H9 (cell line): ENCODE measurements at places on chromosomes 4 and X. TPM values are rescaled to one million over a fixed set of nuclear protein-coding genes. Genes with fewer than 3 reads are reported as not detected.

DNA sequence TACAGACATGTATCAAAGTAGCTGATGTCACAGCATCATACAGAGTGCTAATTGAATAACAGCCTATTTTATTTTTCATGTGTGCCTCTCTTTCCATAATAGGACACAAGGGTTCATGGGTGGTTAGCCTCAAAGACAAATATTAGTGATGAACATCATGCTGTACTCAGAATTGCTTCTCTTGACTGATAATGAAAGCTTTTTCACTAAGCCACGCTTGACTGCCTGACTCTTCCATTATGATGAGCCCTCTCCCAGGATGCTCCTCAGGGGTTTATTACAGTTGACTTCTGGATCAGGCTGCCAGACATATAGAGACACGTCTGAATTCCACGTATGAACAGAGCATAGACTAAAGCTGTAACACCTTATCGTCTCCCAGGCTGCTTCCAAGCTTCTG is 2757.5 kb downstream of the PCDH7 start:
- H3K27me3 ChIP-seq = no peaks in the 10 kb centered on the region
- no peaks in the 10 kb centered on the region for H3K4me1 ChIP-seq
- no peak overlapping the region for H3K27ac ChIP-seq
- H3K4me3 ChIP-seq = no peak overlapping the region
- H3K36me3 ChIP-seq = no peaks in the 10 kb centered on the region; the same call in 2 of the 3 replicates

DNA sequence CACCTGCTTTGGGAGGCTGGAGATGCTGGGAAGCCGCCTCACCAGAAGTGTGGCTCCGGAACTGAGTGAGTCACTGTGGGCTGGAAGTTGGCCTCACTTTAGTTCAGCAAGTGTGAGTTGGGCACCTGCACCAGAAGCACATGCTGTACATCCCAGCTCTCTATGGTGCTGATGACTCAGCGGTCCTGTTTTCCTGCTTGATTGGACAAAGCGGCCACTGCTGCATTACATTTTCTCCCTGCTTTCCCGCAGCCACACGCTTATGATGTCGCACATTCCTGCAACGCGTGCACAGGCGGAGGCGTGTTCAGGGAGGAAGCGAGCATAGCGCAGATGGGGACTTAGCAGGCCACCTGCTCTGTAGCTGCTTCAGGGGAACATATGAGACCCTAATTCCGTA is 26.7 kb upstream of the CLDN34 start:
- H3K36me3 ChIP-seq = peaks cover 58% of the 10 kb centered on the region
- H3K4me1 ChIP-seq = no peaks in the 10 kb centered on the region
- H3K4me3 ChIP-seq = no peak overlapping the region
- H3K27ac ChIP-seq = no peak overlapping the region
- H3K27me3 ChIP-seq = no peaks in the 10 kb centered on the region
- no peak for DNase-seq

GRCh38 chr4:127586922-127587571 is 45.7 kb upstream of the INTU start:
- H3K27ac ChIP-seq = no peak overlapping the region
- peak; percentile 74 for DNase-seq
- H3K36me3 ChIP-seq = peaks cover 7% of the 10 kb centered on the region

DNA sequence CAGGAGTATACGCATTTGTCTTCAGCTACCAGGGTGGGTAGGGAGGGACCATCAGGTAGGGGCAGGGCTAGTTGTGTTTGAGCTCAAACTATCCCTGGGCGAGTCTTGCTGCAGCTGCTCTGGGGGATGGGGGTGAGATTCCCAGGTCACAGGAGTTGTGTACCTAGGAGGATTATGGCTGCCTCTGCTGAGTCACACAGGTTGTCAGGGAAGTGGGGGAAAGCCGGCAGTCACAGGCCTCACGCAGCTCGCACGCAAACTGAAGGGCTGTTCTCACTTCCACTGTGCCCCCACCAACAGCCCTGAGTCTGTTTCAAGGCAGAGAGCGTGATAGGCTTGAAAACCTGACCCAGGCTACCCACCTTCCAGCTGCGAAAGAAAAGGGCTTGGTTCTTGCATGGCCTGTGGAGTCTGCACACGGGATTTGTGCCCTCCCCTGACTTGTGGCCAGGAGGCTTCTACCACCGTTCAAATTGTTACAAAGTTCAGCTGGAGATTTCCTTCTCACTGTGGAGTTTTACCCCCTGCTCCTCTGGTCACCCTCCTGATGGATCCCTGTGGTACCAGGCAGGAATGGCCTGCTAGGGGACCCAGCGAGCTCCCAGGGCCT is 63.8 kb downstream of the ARFIP1 start:
- H3K4me3 ChIP-seq = no peak overlapping the region
- DNase-seq = peak; percentile 30
- H3K4me1 ChIP-seq = no peaks in the 10 kb centered on the region; the same call in 1 of the 2 replicates

DNA sequence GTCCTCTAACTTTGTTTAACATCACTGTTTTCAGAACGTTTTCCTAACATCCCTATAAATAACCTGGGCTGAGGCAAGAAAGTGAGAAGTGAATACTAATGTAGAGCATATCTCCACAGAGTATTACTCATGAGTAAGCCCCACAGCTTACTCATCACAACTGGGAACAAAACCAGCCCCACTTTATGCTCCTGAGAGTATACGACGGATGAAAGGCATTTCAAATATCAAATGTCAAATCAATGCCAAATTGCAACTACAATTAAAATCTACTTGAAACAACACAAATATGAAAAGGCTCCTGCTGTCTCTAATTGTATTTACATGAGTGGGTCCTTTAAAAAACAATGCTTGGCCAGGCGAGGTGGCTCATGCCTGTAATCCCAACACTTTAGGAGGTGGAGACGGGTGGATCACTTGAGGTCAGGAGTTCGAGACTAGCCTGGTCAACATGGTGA is 41.2 kb downstream of the SH3RF1 start:
- no peaks in the 10 kb centered on the region for H3K36me3 ChIP-seq
- no peaks in the 10 kb centered on the region; the same call in 1 of the 2 replicates for H3K4me1 ChIP-seq
- no peak overlapping the region for H3K4me3 ChIP-seq

GRCh38 chr4:16812041-16812440 is 86.4 kb downstream of the LDB2 start:
- no peak overlapping the region for H3K4me3 ChIP-seq
- no peaks in the 10 kb centered on the region for H3K4me1 ChIP-seq
- no peak overlapping the region for H3K27ac ChIP-seq
- no peaks in the 10 kb centered on the region for H3K27me3 ChIP-seq
- peaks cover 31% of the 10 kb centered on the region for H3K36me3 ChIP-seq
- DNase-seq = no peak

- H3K36me3 ChIP-seq = peaks cover 69% of the 10 kb centered on the region
- DNase-seq = no peak
- H3K4me1 ChIP-seq = no peaks in the 10 kb centered on the region; the same call in 1 of the 2 replicates
- H3K27ac ChIP-seq = no peak overlapping the region
These were observed 45.1 kb downstream of the KDR start for GRCh38 chr4:55080174-55080865.

DNA sequence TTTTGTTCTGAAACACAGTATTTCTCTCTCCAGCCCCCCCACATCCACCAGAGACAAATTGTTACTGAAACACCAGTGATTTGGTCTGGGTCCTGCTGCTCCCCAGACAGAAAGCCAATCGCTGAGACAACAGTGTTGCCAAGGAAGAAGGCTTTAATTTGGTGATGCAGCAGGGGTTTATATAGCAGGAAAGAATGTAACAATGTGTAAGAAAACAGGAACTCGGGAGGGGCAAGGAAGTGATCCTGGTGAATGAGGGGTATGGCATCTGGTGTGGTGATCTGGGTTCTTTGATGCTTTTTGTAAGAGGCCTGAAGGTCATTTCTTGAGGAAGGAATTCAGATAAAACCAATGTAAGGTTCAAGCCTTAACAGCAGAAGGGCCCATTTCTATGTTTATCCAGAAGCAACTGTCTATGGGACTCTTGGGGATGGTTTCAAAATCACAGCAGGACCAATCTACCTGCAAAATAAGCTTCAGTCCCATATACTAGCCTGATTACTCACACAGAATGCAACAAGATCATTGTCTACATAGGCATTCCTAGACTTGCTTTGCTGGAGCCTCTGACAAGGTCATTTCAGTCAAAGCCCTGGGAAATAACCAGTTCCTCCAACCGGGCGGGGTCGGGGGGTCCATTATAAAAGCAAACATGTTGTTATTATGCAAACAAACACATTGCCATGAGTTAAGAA is 445.2 kb upstream of the ZFP42 start:
- DNase-seq = no peak
- no peaks in the 10 kb centered on the region; the same call in 1 of the 2 replicates for H3K4me1 ChIP-seq
- H3K27me3 ChIP-seq = no peaks in the 10 kb centered on the region
- no peak overlapping the region for H3K27ac ChIP-seq
- H3K36me3 ChIP-seq = no peaks in the 10 kb centered on the region; the same call in 1 of the 2 replicates

- H3K27me3 ChIP-seq = no peaks in the 10 kb centered on the region
- H3K36me3 ChIP-seq = peaks cover 3% of the 10 kb centered on the region; the same call in 1 of the 2 replicates
- DNase-seq = peak; percentile 40
- H3K4me1 ChIP-seq = no peaks in the 10 kb centered on the region
These were observed 35.7 kb upstream of the GABRQ start for GRCh38 chrX:152601848-152602616.

Gene DACH2
- 0.99 and 1.0 TPM in 2 replicates for total RNA-seq

Gene LGI2
- total RNA-seq = 1.4 and 2.4 TPM in 2 replicates

Gene TCEAL6
- not detected in 2 replicates for total RNA-seq

Gene CTAG1B
- not detected in 2 replicates for total RNA-seq

Gene GLRA3
- 0.09 TPM in 2 replicates for total RNA-seq
